ENCODE measurements at places on chromosomes 12 and 14.

DNA sequence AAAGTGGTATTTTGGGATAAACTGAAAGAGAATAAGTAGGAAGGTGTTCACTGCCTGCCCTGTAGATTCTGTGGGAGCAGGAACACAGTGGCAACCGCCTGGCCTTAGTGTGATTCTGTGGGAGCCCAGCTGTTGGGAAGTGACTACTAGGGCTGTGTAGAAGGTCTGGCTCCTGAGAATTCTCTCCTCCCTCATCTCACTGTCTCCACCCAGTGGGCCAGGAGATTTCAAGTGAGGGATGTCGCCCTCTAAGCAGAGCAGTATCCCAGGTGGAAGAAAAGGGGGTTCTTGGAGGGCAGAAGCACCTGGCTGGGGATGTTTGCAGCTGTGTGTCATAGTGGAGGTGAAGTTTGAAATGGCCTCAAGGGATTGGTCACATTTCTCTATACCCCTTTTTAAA lies 113.7 kb downstream of the TBC1D30 start:
- no peak for DNase-seq

- DNase-seq, result no peak
Observed at GRCh38 chr14:100696590-100696989, 30.1 kb upstream of the DLK1 start.

DNA sequence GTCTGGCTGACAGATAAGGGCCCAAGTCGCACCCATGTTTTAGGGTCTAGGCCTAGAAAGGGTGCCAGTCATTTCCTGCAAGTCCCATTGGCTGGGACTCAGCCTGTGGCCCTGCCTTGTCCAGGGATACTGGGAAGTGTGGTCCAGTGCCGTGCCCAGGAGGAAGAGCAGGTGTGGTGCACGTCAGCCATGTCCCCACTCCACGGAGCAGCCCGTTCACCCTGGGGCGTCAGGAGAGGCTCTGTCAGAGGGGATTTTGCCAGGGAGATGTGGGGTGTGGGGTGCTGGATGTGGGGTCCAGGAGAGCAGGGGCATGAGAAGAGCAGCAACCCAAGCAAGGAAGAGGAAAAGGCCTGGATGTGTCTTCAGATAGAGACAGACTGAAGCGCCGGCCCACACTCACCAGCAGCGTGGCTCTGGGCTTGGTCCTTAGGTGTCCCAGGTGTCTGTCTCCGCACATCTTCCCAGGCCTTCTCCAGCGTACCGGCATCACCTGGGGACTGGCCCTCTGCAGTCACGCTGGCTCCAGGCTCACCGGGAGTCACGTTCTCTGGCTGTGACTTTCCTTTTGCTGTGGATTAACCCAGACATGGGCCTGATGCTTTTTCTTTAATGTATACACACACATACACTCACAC lies 138.2 kb downstream of the CACNA1C start:
- DNase-seq, result no peak

GRCh38 chr14:36520601-36521525 lies 831 bp upstream of the NKX2-1 start:
- DNase-seq, result no peak

- no peak for DNase-seq
Observed at GRCh38 chr14:80095623-80096022, 115.7 kb downstream of the DIO2 start.

DNA sequence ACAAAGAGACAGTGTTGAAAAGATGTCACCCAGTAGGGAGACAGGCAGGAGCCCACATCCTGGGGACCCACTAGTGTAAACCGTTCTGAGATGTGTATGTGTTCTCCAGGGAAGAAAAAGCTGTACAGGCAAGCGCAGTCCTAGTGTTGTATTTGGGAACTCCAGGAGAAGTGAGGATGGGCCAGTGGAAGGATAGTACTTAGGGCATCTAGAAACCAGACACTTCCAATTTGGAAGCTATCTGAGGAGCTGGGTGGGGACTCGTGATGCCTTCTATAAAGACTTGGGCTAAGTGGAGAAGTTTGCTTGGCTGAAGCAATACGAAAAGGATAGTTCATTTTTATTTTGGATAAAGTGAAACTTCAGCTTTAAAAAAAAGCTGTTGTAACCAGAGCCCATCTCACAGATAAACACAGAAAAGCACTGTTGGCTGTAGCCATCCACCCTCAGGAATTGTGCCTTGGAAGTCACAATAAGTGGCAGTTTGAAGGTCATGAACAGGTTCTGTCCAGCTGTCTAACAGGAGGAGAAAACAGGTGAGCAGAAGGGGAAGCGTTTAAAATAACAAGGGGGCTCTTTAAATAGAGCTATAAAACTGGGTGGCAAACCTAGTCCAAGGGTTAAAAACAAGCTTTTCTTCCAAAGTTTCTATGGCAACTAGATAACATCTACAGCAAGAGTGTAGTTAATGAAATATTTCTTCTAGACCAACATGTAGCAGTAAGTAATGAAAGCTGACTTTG lies 108.0 kb upstream of the ARHGAP5 start:
- DNase-seq, result no peak

DNA sequence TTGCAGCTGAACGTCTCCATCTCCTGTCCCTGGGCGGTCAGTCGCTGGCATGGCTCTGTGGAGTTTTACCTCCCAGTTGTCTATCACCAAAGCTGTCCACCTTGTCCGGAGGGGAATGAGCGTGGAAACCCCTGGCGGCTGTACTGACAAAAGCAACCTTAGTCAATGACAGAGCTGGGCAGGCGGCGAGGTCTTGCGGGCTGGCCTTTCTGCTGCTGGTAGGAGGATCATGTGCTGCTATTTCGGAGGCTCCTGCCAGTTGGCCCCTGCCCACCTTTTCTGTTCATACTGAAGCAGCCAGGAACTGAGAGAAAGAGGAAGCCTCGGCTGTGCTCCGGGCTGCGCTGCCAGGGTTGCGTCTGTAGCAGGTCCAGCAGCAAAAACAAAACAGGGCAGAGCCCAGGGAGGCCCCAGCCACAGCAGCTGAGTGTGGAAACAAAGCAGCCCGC lies 57.7 kb downstream of the HMGA2 start:
- DNase-seq, result no peak

- DNase-seq, result no peak
Observed at GRCh38 chr12:2958432-2959191, 585 bp upstream of the TEAD4 start.
